H54 (cell line): ENCODE measurements at places on chromosomes 4 and X.

DNA sequence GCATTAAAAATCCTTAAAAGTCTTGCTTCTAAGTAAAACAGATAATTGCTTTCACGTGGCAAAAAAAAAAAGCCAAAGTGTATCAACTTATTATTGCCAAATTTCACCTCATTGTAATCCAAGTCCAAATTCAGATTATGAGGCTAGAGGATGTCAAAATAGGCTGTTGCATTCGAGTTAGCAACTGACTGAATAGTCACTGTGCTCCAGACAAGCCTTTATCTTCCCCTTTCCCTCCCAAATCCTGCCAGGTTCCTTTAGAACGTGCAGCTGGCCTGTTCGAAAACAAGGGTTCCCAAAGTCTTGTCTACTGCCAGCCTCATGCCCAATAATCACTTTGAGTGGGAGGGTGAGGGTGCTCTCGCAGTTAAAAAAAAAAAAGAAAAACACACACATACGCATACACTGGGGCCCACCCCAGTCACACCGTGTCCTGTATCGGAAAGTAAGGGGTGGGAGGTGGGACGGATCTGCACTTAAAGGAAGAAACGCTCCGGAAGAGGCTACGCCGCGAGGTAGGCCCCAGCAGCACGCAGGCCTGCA is 603 bp downstream of the MAD2L1 start:
- no peak for DNase-seq

- no peak for DNase-seq
These were observed 398.2 kb downstream of the MID1IP1 start for GRCh38 chrX:39199429-39199828.

DNA sequence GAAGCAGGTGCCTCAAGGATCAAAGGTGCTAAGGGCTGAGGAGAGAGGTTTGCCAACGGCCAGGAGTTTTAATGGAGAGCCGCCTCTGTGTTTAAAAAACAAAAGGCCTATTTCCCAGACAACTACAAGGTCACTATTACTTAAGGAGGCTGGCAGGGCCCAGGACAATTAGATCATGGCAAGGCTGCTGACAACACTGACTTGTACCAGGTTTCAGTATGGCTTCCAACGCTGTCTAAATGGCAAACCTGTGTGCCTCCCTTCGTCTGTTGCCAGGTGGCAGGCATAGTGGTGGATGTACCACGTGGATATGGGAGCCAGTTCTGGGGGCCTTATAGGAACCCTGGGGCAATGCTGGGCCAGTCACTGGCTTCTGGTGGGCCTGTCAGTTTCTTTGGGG is 41.0 kb downstream of the NSG1 start:
- no peak for DNase-seq

DNA sequence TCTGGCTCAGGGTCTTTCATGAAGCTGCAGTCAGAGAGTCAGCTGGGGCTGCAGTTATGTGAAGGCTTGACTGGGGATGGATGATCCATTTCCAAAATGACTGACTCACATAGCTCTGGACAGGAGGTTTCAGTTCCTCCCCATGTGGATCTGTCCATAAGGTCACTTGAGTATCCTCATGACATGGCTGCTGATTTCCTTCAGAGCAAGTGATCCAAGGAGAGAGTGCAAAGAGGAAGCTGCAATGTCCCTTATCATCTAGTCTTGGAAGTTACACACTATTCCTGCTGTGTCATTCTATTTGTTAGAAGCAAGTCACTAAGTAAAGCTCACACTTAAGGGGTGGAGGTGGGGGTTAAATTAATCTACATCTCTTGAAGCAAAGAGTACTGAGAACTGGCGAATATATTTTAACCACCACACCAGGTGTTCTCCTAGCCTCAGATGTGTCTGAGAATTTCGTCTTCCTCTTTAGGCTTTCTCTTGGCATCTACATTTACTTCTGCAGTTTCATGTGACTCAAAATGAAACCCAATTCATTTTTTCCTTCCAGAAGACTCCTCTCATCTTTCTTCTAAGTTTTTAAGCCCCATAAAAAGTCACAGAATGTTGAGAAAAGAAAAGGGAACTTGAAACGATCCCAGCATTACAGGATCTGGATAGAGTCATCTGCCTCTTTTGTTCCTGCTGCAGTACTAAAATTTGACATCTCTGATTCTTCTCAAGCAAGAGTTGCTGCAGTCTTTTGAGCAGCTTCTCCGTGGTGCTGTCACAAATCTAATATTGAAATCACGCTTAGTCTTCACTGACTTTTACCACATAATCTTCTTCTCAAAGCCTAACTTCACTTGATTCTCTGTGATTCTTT is 3.8 kb upstream of the GRPR start:
- DNase-seq, result no peak

DNA sequence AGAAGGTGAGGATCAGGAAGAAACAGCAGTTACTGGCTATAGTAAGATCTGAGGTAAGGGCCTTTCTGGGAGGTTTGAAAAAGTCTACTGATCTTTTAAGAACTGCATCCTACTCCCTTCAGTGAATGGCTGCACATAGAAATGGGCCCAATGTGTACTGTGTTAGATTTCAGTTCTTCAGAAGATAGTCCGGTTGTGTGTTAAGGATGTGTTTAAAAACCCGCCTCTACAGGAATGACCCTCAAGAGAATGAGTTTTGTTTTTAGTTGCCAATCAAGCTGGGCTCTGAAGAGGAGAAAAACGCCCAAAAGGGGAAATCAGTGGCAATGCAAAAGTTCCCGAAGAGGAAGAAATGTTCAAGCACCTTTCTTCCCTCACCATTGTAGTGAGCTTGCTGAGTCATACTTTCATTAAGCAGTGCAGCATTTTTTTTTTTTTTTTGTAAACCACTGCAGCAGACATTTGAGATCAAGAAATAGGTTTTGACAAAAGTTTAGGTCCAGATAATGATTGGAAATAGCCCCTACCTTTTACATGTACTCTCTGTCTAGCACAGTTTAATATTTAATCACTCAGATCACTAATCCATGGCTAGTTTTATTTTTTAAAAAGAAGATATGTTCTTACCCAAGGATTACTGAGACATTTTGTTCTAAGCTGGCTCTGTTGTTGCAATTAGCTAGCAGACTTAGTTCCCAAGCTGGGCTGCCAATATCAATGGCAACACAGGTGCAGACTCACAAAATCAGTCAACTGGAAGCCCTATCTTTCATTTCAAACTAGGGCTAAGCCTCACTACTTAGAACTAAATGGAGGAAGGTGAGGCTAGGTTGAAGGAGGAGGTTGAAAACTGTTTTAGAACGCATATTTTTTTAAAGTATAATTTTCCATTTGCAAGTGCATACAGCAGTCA is 7.0 kb upstream of the TRPC5OS start:
- DNase-seq, result no peak

DNA sequence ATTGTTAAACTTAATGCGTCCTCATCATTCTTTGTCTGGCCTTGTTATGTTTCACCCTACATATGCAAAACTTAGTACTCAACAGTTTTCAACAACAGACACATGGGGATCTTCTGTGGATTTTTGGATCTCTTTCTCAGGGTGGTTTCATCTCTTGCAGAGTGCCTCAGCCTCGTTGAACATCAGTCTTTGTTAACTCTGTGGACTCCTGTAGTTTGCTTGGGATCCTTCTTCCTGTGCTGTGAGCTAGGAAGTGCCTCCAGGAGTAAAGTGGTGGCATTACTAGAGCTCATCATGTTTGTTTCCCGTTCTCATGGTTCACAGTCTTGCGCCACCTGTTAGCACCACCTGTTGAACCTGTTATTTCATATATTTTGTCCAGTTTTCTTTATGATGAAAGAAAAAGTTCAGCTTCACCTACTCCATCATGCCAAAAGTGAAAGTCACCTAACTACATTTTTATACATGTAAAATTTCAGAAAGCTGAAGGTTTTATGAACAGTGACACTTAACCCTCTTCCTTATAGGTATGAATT is 27.5 kb upstream of the NDUFC1 start:
- DNase-seq, result no peak

- no peak for DNase-seq
These were observed 290.2 kb upstream of the VCX start for GRCh38 chrX:7552760-7553159.

GRCh38 chrX:84047339-84047738 is 140.7 kb downstream of the RPS6KA6 start:
- DNase-seq, result no peak

DNA sequence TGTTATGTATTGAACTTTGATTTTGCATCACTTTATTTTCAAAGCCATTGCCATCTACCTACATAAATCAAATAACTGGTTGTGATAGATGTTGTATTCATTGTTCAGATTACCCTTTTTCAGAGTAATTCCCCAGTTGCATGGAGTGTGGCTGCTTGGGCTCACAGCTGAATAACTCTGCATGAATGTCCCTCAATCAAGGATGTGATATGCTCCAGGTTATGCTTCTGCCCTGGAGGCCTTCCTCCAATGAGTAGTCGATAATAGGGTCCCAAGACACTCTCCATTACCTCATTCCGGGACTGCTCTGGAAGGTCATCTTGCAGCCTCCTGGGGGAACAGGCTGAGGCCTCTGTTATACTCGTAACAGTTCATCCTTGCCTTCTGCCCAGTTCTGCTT is 251.8 kb downstream of the ADGRL3 start:
- DNase-seq, result no peak

DNA sequence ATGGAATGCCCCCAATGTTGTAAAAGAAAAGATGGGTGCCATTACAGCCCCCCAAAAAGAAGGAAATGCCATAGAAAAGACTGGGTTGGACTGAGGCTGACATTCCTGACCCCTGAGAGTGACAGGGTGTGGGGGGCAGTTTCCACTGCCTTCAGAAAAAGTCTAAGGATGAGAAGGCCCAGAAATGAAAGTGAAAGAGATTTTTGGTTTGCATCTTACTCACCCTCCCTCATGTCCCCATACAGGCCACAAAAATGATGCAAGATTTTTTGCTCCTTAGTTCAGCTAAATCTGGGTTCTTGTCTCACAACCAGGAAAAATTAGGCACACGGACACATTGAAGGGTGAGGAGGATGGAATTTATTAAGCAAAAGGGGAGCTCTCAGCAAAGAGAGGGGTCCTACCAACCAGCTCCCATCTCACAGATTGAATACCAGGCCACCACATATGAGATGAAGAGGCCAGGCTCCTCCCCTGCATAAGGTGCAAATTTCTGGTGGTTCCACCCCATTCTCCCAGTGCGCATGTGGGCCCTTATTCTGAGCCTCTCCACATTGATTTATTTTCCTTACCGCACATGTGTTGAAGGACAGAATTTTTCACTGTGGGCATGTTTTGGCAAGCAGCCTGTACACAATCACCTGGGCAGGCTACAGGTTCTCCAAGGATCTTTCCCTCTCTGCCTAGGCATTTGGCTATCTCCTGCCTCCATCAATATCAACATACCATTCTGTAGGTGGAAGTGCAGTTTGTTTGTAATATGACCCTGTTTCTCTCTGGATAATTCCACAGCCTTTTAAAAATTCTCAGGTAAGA is 18.8 kb downstream of the PPP4R3C start:
- DNase-seq, result no peak

DNA sequence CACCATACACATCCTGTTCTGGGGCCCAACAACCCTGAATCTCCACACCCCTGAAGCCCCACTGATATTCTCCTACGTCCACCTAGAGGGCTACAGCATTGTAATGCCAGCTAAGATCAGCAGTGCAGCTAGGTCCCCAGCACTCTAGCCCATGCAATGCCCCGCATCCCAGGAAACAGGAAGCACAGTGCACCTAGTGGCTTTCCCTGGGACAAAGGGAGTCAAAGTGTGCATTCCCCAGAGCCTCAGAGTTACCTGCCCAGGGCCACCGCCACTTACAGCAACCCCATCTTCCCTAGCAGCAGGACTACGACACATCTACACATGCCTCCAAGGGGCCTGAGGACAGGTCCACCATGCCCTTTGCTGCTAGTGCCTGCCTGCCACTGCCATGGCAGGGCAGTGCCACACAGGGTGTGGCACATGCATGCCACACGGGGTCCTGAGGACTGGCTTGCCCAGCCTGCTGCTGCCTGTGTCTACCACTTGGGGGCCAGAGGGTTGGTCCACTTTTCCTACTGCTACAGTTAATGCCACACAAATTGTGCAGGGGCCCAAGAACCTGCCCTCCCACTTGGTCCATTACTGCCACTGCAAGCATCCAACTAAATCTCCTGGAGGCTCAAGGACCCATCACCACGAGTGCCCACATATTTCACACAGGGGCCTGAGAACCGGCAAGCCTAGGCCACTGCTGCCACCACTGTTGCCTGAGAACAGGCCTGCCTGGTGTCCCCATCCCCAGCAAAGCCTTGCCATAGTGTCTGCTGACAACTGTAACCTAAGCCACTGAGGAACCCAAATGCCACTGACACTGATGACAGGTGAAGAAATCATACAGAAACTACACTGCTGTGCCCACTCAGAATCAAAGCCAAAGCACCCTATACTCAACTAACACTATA is 23.7 kb downstream of the TLR6 start:
- no peak for DNase-seq

GRCh38 chrX:100979881-100980607 is 10.5 kb downstream of the ARL13A start:
- DNase-seq, result no peak
